ENCODE measurements at places on chromosomes 16 and 17. TPM values are rescaled to one million over a fixed set of nuclear protein-coding genes. Genes with fewer than 3 reads are reported as not detected.

Gene QRICH2
- total RNA-seq, result 12.6 TPM

Gene RECQL5
- total RNA-seq, result 91.8 TPM

Gene OR1A1
- total RNA-seq, result not detected

Gene UMOD
- total RNA-seq, result not detected

Gene KRTAP16-1
- total RNA-seq, result not detected

Gene PMP22
- total RNA-seq, result 120 TPM

Gene IGFBP4
- 334 TPM for total RNA-seq

Gene MEIOB
- total RNA-seq, result not detected

Gene ITGB4
- total RNA-seq, result 26.3 TPM

Gene MKS1
- total RNA-seq, result 13.9 TPM

Gene ABCC12
- total RNA-seq, result not detected

Gene FNDC8
- not detected for total RNA-seq
